ENCODE measurements at places on chromosomes 1 and 21.
A peak's percentile ranks its signal among the peaks of the same experiment; 100 is the strongest.

GRCh38 chr1:187517546-187517945, 688.8 kb downstream of the PLA2G4A start:
- no peak for DNase-seq

- DNase-seq = no peak
These were observed 3.8 kb downstream of the RAVER2 start for GRCh38 chr1:64748706-64749105.

GRCh38 chr1:72485801-72486200, 203.5 kb upstream of the NEGR1 start:
- DNase-seq = no peak

DNA sequence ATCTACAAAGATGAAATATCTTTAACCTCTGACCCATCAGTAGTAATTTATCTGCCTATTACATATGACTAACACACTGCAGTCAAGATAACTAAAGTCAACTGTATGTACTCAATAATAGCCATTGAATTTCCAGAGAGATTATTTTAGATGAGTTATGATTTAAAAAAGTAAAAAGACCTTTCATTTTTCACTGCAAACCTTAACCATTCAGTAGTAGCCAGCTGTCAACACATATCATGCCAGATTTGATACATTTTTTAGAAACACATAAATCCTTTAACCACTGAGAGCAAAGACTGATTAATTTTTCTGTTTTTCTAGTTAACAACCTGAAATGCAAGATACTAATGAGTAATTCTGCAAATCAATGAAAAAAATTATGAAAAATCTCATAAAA, 31.0 kb downstream of the PALMD start:
- DNase-seq = no peak

DNA sequence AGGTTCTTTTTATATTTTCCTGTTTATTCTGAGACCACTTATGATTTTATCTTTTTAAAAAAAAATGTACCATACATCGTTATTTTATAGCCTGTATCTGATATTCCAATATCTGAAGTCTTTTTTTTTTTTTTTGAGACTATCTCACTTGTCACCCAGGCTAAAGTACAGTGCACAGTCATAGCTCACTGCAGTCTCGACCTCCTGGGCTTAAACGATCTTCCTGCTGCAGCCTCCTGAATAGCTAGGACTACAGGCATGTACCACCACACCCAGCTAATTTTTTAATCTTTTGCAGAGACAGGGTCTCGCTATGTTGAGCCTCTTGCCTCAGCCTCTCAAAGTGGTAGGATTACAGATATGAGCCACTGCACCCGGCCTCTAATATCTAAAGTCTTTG, 25.1 kb downstream of the BCAR3 start:
- DNase-seq = no peak

- DNase-seq = no peak
These were observed 819 bp upstream of the GPR3 start for GRCh38 chr1:27391511-27392095.

DNA sequence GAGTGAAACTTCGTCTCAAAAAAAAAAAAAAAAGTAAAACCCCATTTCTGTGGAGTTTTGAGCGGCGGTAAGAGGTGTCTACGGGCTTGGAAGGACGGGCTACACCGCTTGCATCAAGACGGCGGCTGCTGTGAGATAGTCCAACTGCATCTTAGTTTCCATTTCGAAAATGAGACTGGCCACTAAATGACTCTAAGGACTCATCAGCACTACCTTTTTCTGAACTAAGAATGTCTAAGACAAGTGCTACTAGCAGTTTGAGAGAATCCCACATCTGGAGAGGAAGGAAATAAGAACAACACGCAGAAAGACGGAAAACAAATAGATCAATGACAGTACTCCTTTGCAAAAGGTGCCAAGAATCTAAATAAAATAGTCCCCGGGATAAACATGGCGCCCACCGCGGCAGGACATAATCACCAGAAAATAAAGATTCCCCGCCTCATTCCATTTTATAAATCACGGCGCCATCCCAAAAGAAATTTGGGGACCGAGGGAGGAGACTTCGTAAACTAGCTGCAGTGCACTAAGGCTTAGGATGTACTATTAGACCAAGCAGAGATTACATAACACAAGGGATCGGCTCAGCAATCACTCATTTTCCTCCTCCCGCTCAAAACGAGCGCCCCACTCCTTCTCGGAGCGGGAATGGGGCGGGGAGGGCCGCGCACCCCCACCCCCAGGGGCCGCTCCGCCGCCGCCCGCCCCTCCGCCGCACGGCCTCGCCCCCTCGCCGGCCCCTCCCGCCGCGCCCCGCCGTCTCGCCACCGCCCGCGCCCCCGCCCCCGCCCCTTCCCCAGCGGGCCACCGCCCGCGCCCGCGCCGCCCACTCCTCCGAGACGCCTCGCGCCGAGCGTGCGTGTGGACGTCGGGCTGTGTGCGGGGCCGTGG, 1.1 kb downstream of the POGZ start:
- peak; percentile 62 for DNase-seq

DNA sequence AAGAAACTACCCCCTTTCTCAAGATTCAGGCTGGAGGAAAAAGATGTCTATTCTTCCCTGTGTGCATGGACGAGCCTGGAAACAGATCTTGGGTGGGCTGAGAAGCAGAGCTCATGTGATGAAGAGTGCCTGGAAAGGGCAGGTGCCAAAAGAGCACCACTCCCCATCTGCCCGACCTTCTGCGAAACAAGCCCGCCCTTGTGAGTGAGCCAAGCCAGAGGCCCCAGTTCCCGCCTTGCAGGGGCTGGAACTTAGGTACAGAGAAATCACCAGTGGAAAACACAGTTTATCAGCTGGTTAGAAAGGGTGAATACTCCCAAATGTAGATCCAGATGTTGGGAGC, 26.7 kb upstream of the A3GALT2 start:
- DNase-seq = no peak

DNA sequence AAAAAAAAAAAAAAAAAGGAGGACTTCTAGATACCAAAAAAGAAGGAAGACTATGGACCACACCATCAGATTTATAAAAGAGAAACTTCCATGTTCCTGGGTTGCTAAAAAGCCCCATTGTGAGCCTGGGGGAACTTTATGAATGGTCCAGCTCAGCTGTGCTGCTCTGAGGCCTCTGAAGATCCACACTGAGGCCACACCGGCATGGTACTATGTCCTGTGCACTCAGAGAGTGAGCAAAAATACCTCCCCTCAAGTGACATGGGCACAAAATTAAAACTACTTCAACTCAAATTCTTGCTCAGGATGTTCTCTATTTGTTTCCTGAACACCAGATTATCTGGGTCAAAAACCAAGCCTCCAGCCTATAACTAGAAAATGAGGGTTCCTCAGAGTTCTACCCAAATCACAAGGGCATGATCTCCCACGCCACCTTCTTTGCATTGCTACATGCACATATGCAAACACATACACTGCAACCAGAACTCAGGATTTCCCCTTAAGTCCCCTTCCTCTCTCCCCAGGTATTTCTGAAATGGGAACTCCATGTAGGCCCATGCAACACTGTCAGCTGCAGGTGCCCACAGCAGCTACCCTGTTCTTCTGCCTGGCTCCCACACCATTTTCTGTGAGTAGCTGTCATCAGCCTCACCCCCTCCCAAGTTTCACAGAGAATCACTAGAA, 94.4 kb downstream of the SH3GLB1 start:
- DNase-seq = no peak

GRCh38 chr1:160332516-160332915, 10.5 kb downstream of the COPA start:
- DNase-seq = no peak

GRCh38 chr1:20357796-20358195, 67.1 kb downstream of the VWA5B1 start:
- DNase-seq = no peak

DNA sequence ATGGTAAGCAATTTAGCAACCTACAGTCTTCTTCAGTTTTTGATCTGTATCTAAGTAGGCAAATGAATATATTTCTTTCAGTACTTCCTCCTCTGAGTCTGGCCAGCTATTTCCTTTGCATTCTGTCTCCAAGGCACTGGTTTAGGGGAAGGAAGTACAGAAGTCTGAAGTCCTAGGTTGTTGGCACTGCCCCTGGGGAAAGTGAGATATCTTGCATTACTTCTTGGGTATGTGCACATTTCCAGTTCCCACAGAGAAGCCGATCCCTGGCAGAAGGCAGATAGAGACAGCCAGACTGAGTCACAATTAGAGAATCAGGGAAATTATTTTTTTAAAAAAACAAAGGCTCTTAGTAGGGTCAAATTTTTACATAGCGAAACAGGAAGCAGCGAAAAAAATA, 98.8 kb downstream of the RASAL2 start:
- no peak for DNase-seq

DNA sequence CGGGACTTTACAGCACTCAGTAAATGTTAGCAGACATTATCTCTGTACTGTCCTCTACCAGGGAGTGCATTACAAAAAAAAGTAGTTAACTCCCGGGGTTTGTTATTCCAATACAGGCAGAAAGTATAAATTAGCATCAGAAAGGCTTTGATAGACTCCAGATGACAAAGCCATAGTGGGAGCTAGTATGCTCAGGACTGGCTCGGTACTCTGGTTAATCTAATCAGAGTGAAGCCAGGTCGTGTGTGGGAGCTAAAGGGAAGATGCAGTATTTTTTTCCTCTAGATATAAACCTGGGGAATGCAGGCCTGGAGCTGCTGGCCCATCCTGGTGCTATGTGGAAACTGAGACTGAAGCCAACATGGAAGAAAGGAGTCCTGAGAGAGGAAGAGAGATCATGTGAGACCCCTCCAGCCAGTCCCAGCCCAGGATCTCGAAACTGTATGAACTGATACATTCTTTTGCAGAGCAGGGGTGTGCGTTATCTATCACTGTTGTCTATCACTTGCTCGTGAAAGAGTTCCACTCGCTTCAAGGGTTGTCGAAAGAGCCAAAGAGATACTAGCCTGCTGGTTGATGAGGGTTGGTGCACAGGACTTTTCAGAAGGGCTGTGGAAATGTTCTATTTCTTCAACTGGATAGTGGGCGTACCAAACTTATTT, 125.8 kb downstream of the PLPP3 start:
- DNase-seq = no peak
